ENCODE measurements at places on chromosomes 12 and 14.
A peak's percentile ranks its signal among the peaks of the same experiment; 100 is the strongest.

GRCh38 chr12:57614178-57614947 is 3.1 kb downstream of the ARHGEF25 start:
- no peak for DNase-seq

DNA sequence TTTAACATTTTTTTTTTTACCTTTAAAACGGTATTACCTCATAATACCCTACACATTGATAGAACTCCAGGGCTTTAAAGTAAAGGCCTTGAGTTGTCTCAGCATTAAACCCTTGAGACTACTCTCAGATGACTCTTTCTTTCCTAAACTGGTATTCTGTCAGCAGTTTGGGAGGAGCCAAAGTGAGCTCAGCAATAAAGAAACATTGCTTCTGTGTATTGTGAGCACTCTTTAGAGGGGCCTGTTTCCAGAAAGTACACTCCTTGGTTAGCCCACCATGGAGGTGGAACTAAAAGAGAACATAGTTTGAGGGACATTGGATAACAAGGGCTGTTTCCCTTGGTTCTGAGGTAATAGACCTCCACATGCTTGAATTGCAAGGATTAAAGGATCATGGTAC is 20.4 kb downstream of the MAP3K12 start:
- no peak for DNase-seq

DNA sequence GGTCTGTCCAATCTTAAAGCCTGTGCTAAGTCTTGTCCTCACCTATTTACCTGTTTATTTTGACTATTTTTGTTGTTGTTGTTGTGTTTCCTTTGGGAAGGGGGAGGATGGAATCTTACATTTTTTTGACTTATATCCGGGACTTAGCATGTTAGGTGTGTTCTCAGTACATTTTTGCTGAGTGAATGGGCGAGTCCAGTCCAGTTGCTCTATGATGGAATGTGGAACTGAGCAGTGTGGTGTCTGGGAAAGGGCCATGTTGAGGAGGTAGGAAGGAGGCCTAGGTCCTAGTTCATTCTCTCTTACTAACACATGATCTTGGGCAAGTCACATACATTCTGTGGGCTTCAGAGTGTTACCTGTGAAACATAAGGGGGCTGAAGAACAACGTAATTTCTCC is 80.9 kb upstream of the SLC38A2 start:
- DNase-seq = no peak

DNA sequence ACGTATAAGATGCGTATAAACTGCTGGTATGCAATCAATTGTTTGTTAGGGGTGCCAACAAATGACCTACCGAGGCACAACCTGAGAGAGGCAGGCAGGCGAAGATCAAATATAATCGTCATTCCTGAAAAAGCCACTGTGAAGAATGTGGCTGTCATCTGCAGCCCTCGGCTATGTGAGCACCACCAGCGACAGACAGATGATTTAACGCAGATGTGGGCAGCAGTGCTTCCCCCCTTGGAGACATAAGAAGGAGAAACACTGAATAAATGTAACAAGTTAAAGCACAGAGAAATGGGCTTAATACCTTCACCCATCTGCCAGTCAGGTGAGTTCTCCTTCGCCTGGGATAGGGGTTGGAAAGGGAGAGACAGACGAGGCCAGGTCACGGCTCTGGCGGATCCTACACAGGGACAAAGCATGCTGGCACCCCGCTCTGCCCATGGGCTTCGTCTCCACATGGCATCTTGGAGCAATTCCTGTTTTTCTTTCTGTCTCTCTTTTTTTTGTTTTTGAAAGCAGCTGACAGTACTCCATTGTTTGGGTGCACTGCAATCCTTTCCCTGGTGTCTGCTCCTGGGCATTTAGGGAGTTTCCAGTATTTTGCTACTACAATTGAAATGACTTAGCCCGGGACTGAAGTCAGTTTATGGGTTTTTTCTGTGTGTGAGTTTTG is 28.1 kb downstream of the TNFAIP2 start:
- no peak for DNase-seq

GRCh38 chr14:83541147-83541546 is 1988.8 kb upstream of the FLRT2 start:
- DNase-seq = no peak

DNA sequence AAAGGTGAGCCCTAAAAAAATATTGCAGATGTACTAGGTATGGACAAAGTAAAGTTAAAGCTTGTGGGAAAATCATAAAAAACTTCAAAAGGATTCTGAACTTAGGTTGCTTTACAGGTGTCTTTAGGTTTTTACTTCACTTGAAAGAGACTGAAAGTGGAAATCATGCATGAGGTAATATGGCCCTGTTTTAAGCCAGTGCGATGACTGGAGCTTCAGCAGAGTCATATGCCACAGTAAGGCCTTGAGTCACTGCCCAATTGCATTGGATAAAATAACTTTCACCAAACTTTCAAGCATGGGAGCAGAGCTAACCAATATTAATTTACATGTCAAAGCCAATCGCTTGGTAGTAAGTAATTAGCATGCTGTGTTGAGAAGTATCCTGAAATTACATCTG is 63.9 kb upstream of the TMEM260 start:
- no peak for DNase-seq

- DNase-seq = peak; percentile 91
These were observed at the start of gene OTUB2 for GRCh38 chr14:94026173-94026888. TSS of gene OTUB2 (plus strand) at chr14:94026340. CDS start at chr14:94026538, 198 bp downstream.

GRCh38 chr12:120944645-120945217 is 33.6 kb upstream of the HNF1A start:
- peak; percentile 66 for DNase-seq

DNA sequence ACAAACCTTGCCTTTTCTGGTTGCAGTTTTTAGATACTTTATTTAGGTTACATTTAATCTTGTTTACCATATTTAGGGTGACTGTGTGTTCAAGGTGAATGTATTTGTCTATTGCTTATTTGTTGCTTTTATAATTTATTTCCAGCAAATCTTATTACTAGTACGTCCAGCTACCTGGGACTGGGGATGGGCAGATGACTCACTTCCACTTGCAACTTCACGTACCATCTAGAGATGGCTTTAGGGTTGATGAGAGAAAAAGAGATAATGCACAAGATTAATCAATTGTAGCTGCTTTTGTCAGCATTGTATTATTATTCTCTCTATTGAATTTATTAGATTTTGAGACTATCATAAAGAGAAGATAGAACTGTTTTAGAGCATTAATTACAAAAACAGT is 5.1 kb downstream of the MIPOL1 start:
- no peak for DNase-seq

DNA sequence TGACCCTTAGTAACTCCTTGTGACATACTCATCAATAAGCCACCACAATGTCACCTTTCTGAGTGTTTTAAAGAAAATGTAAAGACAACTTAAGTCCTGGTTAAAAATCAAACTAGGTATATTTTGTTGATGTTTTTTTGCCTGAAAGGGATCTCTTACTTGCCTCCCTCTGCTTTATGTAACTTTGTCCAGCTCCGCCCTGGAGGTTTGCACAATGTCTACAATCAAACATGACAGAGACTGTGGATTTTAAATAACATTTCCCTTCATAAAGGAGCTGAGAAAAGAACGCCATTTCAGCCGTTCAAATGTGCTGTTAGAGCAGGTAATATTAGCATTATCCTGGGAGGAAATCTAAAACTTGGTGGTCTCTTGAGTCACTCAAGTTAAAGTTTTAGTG is 613.9 kb downstream of the SOX5 start:
- DNase-seq = no peak

- DNase-seq = no peak
These were observed 58.1 kb downstream of the HSP90AA1 start for GRCh38 chr14:102028733-102029132.

- no peak for DNase-seq
These were observed 309.4 kb upstream of the DIO3 start for GRCh38 chr14:101251812-101252442.

- peak; percentile 35 for DNase-seq
These were observed 18.7 kb downstream of the HVCN1 start for GRCh38 chr12:110670161-110670701.

DNA sequence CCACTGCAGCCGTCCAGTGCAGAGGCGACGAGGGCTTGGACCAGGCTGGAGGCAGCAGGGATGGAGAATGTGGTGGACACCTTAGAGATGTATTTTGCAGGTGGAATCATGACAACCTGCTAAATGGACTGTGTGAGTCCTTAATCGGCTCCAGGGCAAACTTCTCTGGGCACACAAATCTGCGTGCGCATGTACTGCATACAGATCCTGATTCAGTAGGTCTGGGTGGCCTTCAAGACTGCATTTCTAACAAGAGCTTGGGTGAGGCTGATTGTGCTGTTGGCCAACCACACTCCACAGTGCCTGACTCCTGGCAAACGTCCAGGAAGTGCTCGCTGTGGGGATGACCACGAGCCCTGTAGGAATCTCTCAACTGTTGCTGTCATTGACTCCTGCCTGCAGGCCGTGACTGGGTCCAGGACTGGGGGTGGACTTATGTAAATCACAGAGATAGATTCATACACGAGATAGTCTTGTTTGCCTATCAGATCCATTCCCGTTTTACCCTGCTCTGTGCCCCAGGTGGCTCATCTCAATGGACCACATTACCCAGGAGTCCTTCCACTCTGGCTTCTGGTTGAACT is 27.2 kb downstream of the JDP2 start:
- no peak for DNase-seq

DNA sequence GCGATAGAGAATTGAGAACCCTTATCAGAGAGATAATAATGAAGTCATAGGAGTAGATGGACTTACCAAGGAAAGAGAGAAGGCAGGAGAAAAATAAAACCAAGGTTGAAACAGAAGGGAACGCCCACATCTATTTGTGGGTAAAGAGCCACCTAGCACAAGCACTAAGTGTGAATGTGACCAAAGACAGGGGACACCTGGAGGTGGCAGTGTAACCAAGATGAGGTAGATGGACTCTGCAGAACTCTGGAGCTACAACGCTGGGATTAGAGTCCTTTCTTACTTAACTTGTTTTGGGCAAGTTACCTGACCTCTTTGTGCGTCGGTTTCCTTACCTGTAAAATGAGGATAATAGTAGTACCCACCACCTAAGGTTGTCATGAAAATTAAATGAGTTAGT is 101.9 kb downstream of the SLC5A8 start:
- DNase-seq = no peak

DNA sequence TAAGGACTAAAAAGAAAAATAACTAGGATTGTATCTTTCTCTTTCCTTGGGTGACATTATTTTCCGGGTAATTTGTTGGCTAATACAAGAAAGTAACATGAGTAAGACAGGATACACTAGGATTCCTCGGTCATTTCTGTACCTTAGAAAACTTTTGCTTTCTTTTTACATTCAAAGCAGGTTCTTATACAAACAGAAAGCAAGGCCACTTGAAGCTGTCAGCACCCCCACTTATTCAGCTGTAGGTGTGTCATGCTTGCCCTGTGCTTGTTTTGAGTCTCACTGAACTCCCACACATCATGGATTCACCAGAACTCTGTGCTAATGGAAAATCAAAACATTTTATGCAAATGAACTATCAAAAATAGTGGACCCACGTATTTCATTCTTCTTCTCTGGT is 266.8 kb upstream of the CLEC14A start:
- no peak for DNase-seq

DNA sequence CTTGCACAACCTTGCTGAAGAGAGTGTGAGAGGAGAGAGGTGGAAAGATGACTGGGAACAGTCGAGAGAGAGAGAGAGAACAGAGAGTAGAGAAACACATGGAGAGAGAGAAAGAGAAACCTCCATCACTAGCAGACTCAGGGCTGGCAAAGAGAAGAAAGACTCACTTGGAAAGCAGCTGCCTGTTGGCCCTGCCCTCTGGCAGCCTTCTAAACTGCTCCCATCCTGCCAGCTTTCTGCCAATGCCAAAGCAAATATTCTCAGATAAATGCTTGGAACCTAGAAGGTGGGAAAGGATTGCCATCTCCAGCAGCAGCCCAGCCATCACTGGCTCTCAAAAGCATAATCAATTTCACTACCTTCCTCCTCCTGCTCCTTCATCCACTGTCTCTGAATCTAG is 107.9 kb upstream of the WSCD2 start:
- no peak for DNase-seq

DNA sequence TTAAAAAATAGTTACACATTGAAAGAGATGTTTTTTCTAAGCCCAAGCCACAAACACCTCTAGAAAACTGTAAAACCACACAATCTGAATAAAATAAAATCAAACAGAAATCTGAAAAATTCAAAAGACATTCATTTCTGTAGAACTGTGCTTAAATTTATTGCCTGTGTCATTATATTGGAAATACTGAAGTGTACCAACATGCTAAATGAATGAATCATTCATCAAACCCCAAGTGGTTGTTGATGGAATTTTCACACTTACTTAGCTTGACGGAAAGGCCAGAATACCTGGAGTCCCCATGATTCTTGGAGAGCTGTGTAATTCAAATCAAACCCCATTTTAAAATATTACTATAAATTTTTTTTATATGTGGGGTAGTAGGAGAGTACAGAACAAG is 2.7 kb downstream of the KITLG start:
- no peak for DNase-seq

DNA sequence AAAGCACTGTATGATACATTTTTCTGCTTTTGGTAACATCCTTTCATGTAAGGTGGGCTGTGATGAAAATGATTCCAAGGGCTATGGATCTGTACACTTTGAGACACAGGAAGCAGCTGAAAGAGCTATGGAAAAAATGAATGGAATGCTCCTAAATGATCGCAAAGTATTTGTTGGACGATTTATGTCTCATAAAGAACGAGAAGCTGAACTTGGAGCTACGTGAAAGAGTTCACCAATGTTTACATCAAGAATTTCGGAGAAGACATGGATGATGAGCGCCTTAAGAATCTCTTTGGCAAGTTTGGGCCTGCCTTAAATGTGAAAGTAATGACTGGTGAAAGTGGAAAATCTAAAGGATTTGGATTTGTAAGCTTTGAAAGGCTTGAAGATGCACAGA is 22.1 kb upstream of the SRGAP1 start:
- no peak for DNase-seq

- no peak for DNase-seq
These were observed 30.3 kb downstream of the ZNF605 start for GRCh38 chr12:132925597-132926414.

GRCh38 chr14:75295491-75296345 is 17.1 kb downstream of the FOS start:
- peak; percentile 77 for DNase-seq

DNA sequence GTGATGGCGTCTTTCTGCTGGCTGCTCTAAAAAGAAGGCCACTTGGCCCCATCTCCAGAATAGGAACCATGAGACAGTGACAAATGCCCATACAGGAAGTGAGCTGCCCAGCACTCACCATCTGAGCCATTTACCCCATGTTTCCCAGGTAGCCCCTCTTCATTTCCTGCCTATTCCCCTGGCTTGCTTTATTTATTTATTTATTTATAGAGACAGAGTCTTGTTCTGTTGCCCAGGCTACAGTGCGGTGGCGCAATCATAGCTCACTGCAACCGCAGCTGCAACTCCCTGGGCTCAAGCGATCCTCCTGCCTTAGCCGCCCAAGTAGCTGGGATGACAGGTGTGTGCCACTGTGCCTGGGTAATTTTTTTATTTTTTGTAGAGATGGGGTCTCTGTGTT is 71.2 kb downstream of the RIN3 start:
- no peak for DNase-seq

DNA sequence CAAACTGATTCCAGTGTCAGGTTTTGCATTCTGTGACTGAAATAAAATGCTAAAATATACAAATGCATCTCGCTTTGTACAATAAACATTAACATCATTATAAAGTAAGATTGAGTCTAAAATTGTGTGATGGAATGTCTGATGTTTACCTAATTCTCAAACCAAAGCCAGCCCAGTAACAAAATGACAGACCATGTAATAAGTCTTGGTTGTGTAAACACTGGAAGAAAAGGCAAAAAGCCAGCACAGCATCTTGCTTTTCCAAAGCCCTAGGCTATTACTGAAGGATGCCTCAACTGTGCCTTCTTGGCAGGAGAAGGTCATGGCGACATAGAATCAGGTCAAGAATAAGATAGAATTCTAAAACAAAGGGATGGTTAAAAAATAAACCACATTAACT is 169.6 kb downstream of the EGLN3 start:
- DNase-seq = no peak

- DNase-seq = peak; percentile 19
These were observed 10.9 kb downstream of the C12orf43 start for GRCh38 chr12:121005346-121005815.
